Stimulated activated CD4-positive, alpha-beta T cell treated with anti-CD3 and anti-CD28 coated beads, Interleukin-12 subunit alpha, Interleukin-12 subunit beta, amount 100 ng/mL, for 24 hours (primary cell): ENCODE measurements at places on chromosomes 2 and 18.

DNA sequence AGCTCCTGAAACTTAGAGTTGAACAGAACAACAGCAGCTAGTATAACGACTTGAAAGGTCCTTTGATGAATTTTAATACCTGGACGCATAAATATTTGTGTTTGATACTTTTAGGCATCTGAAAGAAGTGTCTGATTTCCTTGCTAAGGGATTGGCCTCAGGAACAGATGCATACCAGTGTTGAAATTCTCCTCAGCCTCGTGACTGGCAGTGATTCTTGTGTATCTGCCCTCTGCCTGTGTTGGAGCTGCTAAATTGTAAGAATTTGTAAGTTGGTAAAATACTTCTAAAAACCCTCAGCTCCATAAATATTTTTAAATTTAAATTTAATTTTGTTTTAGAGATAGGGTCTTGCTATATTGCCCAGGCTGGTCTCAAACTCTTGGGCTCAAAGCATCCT lies 22.4 kb upstream of the SCYGR1 start:
- DNase-seq: no peak

- DNase-seq: no peak
Measured at GRCh38 chr2:240346753-240347372, 88.6 kb upstream of the GPC1 start.

- DNase-seq: no peak
Measured at GRCh38 chr18:48122376-48122775, 191.9 kb upstream of the SMAD2 start.

DNA sequence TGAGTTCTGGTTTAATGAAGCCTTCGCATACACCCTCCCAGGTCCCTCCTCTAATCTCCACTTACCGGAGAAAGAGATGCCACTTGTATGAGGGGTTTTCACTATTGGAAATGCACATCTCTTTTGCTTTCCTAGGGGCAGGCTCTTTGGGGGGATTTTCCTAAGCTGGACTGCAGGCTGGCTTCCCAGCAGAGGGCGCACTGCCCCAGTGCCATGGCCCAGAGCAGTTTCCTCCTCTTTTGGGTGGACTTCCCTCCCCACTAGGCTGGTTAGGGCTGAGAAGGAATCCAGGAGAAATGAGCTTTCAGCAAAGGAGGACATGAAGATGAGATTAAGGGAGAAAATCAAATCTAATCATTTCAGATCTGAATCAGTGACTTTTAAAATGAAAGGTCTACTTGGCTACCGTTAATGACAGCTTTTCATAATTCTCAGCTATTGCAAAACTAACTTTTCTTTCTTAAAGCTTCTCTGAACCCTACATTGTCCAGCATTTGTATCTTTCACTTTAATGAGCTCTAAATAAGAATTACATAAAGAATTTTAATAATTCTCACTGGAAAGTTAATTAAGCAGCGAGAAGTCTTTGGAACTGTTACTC lies 784.1 kb upstream of the FANCL start:
- no peak for DNase-seq

DNA sequence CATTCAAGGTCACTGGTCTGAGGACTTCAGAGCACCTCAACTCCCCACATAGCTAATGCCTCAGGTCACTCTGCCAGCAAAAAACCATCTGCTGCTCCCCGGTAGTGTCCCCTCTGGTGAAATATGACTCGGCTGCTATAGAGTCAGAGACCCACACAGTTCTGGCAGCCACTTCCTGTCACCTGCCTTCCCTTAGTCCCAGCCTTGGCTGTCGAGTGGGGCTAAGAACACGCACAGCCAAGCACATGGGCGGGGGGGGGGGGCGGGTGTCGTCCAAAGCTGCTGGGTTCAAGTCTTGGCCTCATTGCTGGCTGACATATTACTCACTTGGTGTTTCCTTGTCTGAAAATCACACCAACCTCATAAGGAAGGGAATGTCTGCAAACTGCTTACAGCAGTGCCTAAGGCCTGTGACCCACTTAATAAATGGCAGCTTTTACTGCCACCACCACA lies 37.5 kb downstream of the POLR1A start:
- no peak for DNase-seq

- no peak for DNase-seq
Measured at GRCh38 chr2:69514819-69515218, 77.6 kb upstream of the NFU1 start.

DNA sequence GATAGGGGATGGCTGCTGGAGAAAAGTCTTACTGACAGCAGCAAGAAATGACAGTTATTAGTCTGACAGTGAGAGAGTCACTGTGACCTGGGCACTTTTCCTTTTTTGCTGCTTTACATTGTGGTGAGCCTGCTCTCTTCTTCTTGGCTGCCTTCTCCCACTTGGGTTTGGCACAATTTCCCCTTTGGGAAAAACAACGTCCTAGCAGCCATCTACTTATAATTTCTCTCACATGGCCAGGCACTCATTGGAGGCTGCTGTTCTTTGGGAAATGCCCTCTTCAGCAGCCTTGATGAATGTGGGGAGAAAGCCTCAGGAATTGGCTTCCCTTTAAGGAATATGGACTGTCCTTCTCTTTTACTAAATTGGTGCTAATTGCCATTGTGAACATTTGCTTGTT lies 60.4 kb upstream of the SLC1A4 start:
- DNase-seq: no peak

- no peak for DNase-seq
Measured at GRCh38 chr18:77201506-77201905, 48.1 kb upstream of the GALR1 start.

DNA sequence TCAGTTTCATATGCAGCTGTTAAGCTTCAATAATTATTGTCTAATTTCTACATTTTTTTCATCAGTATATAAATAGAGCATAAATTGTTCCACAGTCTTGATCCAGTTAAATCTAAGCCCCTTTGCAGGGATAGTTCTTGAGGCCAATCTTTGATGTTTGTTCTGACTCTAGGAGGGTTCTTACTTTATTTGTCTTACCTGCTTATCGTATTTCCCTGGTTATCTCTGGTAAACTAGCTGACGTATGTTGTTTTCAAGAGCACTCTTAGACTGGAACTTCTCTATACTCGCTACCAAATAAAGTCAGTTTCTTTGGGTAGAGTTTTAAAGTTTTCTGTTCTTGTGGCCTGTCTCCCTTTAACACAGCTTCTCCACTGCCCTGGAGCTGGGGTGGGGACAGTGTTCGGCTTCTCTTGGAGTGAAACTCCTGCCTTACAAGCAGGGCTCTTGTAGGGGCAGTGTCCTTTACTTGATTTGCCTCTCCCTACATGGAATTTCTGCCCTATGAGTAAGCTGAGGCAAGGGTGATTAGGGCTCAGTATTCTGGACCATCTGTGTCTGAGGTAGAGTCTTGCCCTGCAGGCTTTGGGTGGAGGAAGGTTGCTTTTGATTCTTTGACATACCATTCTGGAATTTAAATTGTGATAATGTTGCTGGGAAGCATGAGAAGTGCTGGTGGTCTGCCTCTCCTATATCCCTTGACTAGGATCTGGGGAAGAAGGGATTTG lies 90.3 kb downstream of the PTPN4 start:
- DNase-seq: no peak

DNA sequence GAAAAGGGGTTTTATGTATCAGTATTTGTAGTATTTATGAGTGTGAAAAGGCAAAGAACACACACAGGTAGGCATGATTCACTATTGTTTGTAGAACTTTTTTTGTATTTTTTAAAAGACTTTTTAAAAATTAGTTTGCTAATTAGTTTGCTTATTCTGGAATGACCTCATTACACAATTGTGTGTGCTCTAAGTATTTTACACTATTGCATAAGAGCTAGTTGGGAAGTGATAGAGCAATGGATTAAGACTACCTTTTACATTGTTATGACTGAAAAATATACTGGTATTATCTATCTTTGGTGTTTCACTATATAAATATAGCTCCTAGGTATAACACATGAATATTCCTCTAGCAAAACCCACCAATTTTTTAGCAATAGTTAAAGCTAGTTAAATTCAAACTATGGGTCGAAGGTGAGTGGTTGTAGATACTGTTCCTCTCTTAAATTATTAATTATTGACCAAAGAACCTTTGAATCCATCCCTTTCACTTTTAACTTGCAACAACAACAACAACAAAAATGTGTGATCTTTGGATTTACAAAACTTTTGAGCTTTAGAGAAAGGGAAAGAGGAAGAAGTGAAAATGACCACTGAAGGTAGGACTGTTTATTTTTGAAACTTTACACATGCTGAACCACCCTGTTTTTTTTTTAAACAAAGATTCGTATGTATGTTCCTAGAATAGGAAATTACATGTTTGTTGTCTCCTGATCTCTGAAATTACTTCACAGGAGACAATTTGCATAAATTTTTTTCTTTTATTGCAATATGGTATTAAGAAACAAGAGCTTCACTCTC lies 18.7 kb downstream of the ITPRID2 start:
- DNase-seq: no peak

DNA sequence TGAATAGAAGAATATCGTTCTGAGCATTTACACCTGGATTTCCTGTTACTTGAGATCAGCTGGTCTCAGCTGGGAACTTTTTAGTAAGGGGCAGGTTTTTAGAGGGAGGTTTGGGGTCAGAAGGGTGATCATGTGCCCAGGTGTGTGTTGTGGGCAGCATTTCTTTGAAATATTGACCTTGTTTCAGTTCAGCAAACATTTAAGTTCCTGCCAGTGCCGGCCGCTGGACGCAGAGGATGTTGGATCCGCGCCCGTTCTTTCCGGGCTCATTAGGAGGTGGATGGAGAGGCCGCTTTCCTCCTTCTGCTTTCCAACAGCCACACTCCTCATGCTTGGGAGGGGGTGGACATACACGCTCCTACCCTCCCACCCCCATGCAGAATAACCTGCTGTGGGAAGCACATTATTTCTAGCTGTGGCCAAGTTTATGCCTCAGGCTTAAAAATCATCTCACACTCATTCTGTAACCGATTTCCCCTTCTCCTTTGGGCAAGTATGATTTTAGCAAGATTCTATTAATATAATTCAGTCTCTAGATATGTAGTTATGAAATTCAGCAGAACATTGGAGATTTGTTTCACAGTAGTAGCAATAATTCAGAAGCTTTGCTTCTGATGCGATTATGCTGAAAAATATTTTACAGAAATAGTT lies 131.4 kb downstream of the ZNF236 start:
- no peak for DNase-seq

GRCh38 chr2:58939388-58939787 lies 698.3 kb upstream of the FANCL start:
- DNase-seq: no peak

- no peak for DNase-seq
Measured at GRCh38 chr2:187532333-187533120, 21.7 kb downstream of the TFPI start.

DNA sequence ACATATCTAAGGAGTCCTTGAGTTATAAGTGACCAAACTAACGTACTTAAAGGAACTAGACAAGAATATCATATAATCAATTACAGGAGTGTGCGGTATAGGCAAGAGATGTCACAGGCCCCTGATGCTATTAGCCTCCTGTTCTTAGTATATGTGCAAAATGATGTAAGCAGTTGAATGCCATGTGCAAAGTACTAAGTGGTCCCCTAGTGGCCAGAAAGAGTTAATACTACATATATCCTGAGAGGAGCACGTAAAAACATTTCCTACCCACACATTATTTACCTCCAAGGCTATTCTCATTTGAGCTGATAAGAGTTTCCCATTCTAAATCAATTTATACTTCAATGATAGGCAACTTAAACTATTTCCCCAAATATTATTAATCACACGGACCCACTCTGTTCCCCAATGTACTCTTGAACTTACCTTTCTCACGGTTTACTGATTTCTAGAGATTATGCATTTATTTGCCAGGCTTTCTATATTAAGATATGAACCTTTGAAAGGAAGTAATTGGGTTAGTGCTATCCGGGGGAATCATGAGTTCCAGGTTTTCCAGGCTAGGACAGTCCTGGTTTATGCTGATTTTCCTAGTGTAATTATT lies 158.0 kb upstream of the KLHL14 start:
- DNase-seq: no peak

- no peak for DNase-seq
Measured at GRCh38 chr2:120269076-120269744, 16.6 kb downstream of the RALB start.

DNA sequence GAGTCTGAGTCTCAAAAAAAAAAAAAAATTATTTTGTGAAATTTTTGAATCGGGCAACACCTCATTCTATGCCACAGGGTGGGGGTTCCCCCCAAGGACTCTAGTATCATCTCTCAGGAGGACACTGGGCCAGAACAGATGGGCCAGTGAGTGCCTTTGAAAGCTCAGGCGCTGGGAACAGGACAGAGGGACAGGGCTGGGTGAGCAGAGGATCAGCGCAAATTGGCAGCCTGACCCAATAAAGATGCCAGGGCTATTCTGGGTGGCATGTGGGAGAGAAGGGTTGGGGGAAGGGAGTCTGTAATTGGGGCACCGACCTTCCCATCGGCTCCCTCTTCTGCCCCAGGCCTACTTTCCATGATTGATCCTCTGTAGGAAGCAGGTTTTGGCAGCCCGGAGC lies 44.0 kb downstream of the KIF3C start:
- no peak for DNase-seq

- DNase-seq: no peak
Measured at GRCh38 chr2:152647552-152647951, 69.7 kb downstream of the PRPF40A start.
